Activated gamma-delta T cell treated with anti-CD3 and anti-CD28 coated beads, Interleukin-2, amount 50 U/mL, for 16 hours (primary cell): ENCODE measurements at places on chromosomes 12 and 14.

DNA sequence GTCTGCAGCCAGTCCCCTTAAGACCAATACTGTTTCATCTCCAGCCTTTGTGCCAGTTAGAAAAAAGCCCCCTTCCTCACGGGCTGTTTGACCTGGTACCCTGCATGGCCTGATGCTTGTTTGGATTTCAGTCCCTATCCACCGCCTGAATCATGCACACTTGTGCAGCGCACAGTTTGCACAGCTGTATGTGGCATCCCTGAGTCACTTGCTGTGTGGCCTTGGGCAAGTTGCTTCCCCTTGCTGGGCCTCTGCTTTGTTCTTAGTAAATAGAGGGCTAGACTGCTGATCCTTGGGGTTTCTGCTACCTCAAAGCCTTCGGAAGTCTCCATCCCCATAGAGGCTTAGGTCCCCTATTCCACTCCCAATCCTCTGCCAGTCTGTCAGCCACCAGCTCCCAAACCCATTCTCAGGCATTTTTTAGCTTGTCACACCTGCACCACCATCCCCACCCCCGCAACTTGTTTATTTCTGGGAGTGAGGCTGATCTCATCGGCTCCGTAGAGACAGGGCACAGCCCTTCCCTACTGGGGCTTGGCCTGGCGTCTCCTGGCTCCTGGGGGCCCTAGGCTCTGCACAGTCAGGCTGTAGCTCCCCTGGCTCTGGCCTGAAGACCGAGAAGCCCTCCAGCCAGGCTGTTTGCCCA lies 8.8 kb downstream of the KRT80 start:
- DNase-seq: no peak

DNA sequence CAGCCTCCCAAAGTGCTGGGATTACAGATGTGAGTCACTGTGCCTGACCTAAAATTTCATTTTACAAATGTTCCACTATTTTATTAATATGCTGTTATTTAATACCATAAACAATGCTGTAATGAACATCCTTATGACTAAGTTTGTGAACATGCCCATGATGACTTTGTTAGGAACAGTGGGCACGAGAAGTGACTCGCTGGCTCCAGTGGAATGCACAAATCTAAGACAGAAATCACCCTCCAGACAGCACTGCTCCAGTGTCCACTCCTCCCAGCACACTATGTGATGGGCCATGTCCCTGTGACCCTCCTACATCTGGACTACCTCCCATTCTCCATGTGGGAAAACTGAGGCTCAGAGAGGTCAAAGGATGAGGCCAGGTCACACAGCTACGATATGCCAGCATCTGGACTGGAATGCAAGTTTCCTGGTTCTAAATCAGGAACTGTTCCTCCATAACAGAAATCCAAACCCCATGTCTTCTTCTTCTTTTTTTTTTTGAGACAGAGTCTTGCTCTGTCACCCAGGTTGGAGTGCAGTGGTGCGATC lies 57.9 kb downstream of the GPR68 start:
- no peak for DNase-seq

- DNase-seq: no peak
Observed at GRCh38 chr12:128767518-128767917, 56.2 kb downstream of the SLC15A4 start.

- DNase-seq: peak; percentile 19
Observed at GRCh38 chr12:50597200-50598195, 92.7 kb downstream of the DIP2B start.

DNA sequence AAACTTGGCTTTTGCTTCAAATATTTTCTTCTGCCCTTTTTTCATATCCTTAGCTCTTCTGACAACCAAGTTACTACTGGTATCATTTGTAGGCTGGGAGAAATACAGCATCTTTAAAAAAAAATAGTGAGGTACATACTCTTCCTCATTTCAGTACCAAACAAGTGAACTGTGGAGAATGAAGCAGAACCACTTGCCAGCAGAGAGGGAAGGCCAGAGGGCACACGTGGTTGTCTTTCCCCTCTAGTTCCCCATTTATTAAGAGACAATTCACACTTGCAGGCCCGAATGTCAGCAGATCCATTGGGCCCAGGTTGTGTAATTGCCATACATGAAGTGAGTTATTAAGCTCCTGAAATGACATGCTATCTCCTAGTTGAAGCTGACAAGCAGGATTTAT lies 3.2 kb downstream of the SUSD6 start:
- no peak for DNase-seq

GRCh38 chr12:96186607-96187301 lies 7.4 kb upstream of the ELK3 start:
- no peak for DNase-seq

- no peak for DNase-seq
Observed at GRCh38 chr14:101972126-101972866, 7.9 kb downstream of the DYNC1H1 start.

GRCh38 chr14:52018252-52018651 lies 28.9 kb downstream of the RTRAF start:
- DNase-seq: no peak

DNA sequence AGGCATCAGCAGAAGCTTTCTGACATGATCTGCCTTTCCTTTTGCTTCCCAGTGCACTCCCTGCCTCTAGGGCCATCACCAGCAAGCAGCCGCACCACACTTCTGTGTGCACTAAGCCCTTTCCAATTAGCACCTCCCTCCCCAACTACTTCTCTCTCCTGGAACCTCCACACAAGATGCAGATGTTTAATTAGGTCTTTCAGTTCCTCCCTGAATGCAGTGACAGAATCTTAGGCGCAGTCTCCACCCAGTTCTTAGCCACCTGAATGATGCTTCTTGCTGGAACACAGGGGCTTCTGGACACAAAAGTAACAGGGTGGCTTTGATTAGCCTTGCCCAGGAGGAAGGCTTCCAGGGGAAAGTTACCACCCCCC lies 32.9 kb downstream of the NIN start:
- DNase-seq: no peak

- DNase-seq: no peak
Observed at GRCh38 chr14:61611880-61612630, 83.3 kb upstream of the HIF1A start.

DNA sequence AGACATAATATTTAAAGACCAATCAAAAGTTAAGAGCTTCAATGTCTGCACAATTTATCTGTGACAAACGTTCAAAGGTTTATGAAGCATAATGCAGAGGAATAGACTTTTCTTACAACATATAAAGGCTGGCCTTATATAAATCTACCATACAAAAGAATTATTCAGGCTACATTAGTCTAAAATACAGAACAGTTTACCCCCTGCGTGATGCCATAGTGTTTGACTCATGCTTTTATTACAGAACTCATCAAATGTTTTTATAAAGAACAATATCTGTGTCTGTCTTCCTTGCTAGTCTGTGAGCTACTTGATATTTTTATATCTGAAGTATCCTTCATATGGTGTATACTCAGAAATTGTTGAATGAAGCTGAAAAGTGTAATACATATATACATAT lies 1084.5 kb upstream of the FLRT2 start:
- no peak for DNase-seq

GRCh38 chr12:57888409-57889157 lies 42.1 kb upstream of the CTDSP2 start:
- no peak for DNase-seq

DNA sequence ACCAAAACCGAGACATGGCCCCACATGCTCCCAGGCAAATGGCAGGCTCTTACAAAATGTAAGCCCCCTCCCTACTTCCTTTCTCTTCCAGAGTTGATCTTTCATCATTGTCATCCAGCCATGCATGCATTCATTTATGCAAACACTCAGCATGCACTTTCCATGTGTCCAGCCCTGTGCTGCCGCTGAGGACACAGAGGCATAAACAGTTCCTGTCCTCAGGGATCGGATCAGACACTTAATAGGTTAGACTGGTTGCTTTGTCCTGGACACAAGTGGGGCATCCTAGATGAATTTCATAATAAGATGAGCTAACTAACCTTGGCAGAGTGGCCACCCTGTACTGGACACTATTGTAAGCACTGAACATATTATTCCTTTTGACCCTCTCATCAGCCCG lies 23.1 kb downstream of the PRIMA1 start:
- DNase-seq: no peak

DNA sequence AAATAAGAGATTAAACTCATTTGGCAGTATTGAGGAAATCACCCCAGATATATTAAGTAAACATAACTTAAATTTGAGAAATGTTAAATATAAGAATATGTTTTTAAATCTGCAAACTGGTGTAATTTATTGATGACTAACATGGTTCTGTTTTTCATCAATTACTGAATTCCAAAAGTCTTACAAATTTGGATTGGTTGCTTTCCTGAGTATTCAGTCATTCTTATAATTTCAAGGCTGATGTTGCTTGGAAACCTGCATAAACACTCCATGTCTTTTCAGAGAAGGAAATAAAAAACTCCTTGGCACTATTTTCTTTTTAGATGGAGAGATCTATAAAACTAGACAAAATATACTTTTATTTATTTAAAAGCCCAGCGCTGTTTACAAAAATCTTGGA lies 71.7 kb downstream of the NOVA1 start:
- DNase-seq: no peak

- DNase-seq: no peak
Observed at GRCh38 chr12:119486599-119487154, 106.9 kb upstream of the TMEM233 start.

GRCh38 chr14:23117371-23118020 lies 1.6 kb downstream of the CEBPE start:
- no peak for DNase-seq

GRCh38 chr12:95116773-95117172 lies 43.4 kb upstream of the NR2C1 start:
- no peak for DNase-seq

DNA sequence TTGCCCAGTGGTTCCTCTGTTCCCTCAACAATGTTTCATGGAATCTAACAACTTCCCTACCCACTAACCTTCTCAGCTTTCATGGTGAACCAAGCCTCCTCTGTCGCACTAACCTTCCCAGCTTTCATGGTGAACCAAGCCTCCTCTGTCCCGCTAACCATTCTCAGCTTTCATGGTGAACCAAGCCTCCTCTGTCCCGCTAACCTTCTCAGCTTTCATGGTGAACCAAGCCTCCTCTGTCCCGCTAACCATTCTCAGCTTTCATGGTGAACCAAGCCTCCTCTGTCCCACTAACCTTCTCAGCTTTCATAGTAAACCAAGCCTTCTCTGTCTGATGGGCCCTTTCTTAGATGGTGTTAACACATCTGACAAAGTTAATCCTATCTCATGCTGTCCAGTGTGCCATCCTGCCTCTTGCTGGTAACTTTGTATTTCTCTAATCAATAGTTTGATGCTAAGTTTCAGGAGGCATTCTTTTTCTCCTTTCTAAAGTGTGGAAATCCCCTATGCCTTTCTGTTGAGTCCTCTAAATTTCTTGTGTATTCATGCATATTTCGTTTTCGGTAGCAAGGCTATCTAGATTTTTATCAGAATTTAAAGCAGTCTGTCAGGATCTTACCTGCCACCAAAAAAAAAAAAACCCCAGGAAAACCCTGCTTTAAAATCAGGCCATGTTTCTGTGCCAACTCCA lies 26.8 kb upstream of the KCNK13 start:
- DNase-seq: no peak

- DNase-seq: no peak
Observed at GRCh38 chr12:24608637-24609285, 340.1 kb downstream of the BCAT1 start.

- DNase-seq: no peak
Observed at GRCh38 chr12:74890237-74890599, 319.4 kb downstream of the KCNC2 start.

GRCh38 chr12:104747955-104748354 lies 210.1 kb downstream of the SLC41A2 start:
- DNase-seq: no peak

DNA sequence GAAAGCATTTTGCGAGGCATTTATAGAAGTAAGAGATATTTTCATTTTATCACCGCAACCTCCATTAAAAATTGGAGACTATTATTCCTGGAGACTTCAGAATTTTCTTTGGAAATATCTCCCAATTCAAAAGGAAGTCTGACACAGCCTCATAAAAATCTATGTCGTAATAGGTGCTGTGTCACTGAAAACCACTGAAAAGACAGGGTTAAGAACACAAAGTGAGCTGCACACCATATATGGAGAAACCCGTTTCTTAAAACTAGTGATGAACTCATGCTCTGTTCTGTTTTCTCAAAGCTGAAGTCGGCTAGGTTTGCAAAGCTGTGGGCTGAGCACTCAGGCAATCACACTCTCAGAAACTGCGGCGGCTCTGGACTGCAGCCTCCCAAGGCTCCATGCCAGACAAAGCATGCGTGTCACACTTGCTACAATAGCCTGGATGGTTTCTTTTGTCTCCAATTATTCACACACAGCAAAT lies at the start of gene GLIPR1:
Gene GLIPR1 (plus strand): TSS at position 287 of the 481 bp plus-strand sequence. CDS start 126 bp downstream, at position 413.
- peak; percentile 54 for DNase-seq

DNA sequence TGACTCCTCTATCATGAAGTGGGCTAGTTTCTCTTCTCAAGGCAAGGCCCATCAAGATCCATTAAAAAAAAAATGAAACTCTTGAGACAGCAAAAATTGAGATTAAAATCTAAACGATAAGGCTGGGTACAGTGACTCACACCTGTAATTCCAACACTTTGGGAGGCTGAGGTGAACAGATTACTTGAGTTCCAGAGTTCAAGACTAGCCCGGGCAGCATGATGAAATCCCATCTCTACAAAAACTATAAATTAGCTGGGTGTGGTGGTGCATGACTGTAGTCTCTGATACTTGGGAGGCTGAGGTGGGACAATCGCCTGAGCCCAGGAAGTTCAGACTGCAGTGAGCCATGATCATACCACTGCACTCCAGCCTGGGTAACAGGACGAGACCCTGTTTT lies 226.5 kb upstream of the SOX5 start:
- no peak for DNase-seq

- DNase-seq: no peak
Observed at GRCh38 chr14:58731465-58732293, 93.9 kb downstream of the DACT1 start.

- DNase-seq: no peak
Observed at GRCh38 chr12:122054842-122055520, 23.6 kb upstream of the MLXIP start.

DNA sequence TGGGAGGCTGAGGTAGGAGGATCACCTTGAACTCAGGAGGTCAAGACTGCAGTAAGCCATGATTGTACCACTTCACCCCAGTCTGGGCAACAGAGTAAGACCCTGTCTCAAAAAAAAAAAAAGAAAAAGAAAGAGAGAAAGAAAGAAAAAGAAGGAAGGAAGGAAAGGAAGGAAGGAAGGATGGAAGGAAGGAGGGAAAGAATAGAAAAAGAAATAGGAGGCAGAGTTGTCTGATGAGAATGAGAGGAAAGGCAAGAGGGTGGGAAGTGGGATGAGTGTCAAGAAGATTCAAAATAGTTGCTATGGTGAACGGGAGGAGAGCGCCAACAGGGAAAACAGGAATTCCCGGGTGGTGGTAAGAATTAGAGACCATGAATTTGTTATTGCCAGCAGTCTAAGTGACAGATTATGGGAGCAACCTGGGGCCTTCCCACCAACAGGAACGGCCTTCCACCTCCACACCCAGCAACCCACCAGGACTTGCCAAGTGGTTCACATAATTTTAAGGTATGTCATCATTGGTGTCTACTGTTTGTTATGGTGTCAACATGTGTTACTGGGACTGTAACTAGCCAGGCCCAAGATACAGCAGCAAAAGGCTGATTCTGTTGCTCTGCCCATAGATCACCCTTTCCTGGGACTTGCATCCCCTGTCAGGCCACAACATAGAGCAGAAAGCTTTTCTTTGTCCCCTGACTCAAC lies 36.1 kb upstream of the C12orf76 start:
- DNase-seq: no peak

- DNase-seq: no peak
Observed at GRCh38 chr12:127240249-127240929, 1026.6 kb upstream of the TMEM132C start.
